ENCODE measurements at places on chromosomes 4 and X.

DNA sequence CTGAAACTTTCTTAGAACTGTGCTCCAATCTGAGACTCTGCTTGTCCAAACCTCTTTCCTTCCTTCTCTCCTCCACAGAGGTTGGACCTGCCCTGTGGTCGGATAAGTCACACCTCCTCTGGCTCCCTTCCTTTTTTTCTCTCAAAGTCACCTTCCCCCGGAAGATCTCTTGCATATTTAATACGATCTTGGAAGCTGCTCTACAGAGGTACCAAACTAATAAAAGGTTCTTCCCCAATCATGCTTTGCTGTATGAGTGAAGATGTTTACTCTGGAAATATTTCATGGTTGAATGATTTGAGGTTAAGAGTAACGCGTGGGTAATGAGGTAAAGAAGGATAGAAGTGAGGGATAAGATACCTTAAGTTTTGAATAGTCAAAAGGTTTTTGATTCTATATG is 166.0 kb downstream of the ATG4A start:
- DNase-seq, result no peak

- DNase-seq, result no peak
These were observed 417.1 kb upstream of the GALNT7 start for GRCh38 chr4:172751550-172751949.

DNA sequence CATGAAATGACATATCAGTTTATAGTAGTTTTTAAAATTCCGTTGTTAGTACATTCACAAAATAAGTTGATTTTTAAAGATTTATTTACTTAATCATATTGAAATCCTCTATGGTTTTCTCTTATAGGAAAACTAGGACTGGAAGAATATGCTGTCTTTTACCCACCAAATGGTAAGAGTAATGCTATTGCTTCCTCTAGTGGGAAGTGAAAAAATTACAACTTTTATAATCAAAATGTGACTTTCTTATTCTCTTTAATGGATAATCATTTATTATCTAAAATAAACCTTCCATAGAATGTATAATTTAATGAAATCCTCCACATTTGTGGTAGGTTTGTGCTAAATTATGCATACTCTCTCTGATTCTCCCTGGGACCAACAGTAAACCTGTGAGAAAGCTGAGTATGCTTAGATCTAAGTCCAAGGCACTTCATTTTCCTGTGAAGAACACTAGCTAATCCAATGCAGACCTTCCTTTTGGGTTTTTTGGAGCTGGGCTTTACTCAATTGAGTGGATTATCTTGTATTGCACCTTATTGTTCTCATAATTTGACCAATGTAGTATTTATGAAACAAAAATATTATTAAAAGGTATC is 136.2 kb downstream of the TBC1D19 start:
- no peak for DNase-seq

GRCh38 chr4:924107-925096 is 7.7 kb downstream of the GAK start:
- DNase-seq, result no peak

DNA sequence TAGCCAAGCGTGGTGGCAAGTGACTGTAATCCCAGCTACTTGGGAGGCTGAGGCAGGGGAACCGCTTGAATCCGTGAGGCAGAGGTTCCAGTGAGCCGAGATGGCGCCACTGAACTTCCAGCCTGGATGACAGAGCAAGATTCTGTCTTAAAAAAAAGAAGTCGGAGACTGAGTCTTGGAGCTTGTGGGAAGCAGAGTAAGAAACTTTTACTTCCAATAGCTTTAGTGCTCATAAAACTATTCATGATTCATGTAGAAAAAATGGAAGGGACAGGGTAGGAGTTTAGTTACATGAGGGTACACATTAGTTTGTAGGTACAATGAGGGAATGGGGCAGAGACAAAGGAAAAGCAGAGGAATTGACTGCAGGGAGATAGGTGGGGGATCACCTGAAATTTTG is 19.3 kb downstream of the RAP2C start:
- DNase-seq, result no peak

- no peak for DNase-seq
These were observed 15.2 kb downstream of the USP53 start for GRCh38 chr4:119227690-119228089.

- no peak for DNase-seq
These were observed 836 bp downstream of the PRRG1 start for GRCh38 chrX:37350034-37350365.

DNA sequence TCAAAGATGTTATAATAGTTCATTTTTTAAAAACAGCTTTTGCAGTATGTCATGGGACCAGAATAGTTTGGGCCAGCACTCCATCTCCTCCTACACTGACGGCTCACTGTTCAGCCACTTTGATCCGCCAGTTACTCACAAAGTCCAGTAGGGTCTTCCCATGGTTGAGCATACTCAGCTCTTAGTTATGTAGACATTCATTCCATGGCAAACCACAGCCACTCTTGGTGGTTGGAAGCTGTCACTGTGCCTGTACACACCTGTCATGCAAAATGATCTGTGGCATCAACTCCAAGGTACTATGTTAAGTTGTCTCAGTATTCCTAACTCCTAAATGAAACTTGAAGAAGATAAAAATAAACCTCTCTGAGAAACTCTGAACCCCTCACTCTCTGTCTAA is 127.2 kb downstream of the NR3C2 start:
- no peak for DNase-seq

DNA sequence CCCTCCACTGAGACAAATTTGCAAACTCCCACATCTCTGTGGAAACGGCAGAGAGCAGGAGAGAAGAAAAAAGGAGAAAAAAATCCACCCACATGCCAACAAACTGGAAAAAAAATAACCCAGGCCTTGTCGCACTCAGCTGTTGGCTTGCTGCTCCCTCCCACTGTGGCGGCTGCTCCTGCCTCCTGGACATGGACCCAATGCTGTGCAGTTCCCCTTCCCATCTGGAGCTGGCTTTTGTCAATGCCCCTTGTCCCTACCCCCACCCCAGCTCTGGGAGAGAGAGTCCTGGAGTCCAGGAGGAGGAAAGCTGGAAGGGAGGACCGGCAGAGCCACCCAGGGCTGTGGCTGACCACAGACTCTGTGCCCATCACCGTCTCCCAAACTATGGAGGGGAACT is 50.8 kb upstream of the IQSEC2 start:
- no peak for DNase-seq

- no peak for DNase-seq
These were observed 10.6 kb downstream of the ABCD1 start for GRCh38 chrX:153735274-153735673.

- no peak for DNase-seq
These were observed 206.4 kb upstream of the BCOR start for GRCh38 chrX:40304115-40304514.

DNA sequence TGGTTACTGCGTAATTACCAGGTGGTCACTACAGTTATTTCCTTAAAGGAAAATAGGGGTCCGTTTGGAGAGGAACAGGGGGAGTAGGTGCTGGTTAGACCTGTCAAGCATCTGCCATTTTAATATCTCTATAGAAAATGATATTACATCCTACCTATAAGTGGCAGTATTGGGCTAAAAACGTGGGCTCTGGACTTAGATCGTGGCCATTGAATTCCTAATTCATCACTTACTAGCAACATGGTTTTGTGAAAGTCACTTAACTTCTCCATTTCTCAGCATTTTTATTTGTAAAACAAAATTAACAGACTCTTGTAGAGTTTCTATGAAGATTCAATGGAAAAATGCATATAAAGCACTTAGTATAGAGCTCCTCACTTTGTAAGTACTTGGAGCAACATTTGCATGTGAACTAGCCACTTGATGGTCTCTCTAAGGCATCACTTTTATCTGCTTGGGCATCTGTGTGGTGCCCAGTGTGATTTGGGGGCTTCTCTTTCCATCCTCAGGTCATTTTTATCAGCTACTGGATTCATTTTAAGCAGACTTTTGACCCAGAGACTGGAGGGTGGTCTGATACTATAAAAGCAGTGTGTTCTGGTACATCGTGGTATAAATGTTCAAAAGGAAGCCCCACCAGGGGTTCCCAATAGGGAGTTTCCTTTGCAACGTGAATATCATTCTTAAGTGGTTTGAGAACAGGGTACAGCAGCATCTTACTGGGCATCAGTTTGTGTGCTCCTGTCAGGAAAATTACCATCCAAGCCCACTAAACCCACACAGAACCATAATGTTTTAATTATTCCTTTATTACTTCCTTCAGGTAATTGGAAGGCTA is 42.7 kb upstream of the RASSF6 start:
- DNase-seq, result no peak

GRCh38 chr4:18869166-18869565 is 847.6 kb upstream of the LCORL start:
- no peak for DNase-seq

DNA sequence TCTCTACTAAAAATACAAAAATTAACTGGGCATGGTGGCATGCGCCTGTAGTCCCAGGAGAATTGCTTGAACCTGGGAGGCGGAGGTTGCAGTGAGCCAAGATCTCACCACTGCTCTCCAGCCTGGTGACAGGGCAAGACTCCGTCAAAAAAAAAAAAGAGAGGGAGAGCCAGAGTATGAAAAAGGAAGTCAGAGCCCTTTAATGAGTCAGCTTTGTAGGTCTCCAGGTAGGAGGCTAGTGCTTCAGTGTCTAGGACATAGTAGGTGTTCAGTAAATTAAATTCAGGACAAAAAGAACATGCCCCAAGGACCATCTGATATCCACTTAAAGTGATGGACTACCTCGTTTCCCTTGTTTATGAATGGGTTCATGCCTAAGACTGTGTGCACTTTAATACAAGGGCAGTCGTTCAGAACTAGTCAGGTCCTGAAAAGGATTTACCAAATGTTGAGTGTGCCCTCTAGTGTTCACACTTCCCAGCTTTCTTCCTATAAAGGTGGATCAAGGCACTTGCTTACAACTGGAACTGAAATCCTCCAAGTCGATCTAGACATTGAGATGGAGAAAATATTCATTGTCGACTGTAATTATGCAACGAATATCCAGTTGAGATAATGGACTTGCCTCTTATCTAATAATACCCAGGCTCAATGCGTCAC is 29.0 kb downstream of the F9 start:
- DNase-seq, result no peak

- DNase-seq, result no peak
These were observed 62.9 kb downstream of the GEMIN8 start for GRCh38 chrX:13966793-13967125.

DNA sequence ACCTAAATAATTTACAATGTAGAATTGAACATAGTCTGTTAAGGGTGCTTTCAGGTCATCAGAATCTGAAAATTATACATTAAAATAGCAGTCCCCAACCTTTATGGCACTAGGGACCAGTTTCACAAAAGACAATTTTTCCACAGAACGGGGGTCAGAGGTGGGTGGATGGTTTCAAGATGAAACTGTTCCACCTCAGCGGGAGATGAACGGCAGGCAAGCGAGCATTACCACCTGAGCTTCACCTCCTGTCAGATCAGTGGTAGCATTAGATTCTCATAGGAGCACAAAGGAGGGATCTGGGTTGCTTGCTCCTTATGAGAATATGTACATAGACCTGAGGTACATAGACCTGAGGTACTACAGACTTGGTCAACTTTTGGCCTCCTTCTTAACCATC is 29.0 kb downstream of the LRBA start:
- DNase-seq, result no peak

DNA sequence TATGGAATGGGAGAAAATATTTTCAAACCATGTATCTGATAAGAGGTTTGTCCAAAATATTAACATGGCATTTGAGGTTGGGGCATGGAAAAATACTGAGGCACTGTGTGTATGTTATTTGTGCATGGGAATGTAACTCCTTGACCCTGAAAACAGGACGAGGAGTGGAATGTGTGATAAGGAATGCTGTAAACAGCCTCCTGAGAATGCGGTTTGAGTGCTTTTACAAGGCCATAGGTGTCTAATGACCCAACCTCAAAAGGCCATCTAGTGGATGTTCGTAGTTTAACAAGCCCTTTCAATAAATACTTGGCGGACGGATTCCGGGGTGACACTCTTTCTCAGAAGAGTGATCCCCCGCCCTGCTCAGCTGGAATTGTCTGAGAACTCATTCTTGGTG is 162.9 kb upstream of the USP9X start:
- DNase-seq, result no peak

- no peak for DNase-seq
These were observed at the start of gene NEUROG2 for GRCh38 chr4:112516066-112516470. NEUROG2 (minus strand) TSS chr4:112516180; CDS start chr4:112515475, 705 bp downstream.

DNA sequence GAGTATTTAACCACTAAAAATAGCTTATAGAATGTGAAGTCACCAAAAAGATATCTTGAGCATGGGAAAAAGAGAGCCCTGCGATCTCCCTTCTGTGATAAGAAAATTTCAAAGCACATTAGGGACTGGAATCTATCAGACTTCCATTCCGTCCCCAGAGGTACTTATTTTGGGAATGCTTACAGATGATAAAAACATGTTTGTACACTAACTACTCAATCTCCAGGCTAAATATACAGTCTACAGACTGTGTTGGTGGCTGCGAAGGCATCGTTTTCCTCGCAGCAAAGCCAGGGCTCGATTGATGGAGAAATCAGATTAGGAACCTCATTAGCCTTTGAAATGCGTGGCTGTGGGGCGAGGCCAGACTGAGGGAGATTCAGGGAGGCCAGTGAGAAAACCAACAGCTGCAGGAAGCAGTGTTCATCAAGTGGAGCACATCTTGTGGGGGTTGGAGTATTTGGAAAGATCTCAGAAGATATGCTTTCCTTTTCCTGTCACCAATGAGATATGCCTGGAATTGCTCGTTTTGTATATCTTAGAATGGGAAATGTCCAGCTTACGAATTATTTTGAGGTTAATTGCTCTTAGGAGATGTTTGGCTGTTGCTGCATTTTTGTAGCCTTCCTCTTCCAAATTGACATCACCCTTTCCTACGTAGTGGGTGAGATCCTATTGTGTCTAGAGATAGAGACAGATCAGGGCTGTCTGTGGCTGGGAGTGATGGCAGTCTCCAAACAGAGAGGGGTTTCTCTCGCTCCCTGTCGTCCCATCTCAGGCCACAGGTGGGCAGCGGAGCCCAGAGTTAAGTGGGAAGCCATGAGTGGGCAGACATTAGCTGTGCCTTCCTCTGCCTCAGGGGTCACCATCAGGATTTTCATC is 224.9 kb upstream of the FAT1 start:
- no peak for DNase-seq

GRCh38 chr4:124055896-124056295 is 656.6 kb downstream of the ANKRD50 start:
- DNase-seq, result no peak

- no peak for DNase-seq
These were observed 188.5 kb upstream of the STS start for GRCh38 chrX:6959006-6959405.

GRCh38 chrX:103710609-103711008 is at the start of gene TMEM31:
TMEM31 (plus strand) TSS chrX:103710909; CDS start chrX:103712259, 1,350 bp downstream.
- no peak for DNase-seq
